ENCODE measurements at places on chromosomes 1 and 21.

DNA sequence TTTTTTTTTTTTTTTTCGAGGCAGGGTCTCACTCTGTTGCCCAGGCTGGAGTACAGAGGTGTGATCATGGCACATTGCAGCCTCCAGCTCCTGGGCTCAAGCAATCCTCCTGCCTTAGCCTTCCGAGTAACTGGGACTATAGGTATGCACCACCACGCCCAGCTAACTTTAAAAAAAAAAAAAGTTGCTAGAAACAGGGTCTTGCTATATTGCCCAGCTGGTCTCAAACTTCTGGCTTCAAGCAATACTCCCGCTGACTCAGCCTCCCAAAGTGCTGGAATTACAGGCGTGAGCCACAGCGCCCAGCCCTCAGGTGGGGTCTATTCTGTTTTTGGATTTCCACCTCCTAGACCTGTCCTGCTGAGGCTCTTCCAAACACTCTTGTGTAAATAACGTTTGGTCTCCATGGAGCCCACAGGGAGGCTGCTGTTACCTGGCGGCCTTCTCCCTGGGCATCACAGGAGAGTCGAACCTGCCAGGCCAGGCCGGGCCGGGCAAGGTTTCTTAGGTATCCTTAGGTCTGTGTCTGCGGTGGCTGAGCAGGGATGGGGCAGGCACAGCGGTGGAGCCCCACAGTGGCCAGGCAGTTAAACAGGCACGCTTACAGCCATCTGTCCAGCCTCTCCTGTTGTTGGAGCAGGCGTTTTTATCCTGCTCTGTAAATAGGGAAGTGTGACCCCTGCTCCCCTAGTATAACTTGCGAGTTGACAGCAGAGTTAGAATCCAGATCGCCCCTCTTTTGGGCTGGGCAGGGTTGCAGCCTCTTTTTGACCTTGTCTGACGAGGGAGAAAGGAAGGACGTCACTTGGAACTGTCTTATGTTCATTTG lies 18.8 kb downstream of the PLEKHM2 start:
- DNase-seq: no peak

GRCh38 chr1:86951430-86951829 lies 37.0 kb downstream of the HS2ST1 start:
- no peak for DNase-seq

- DNase-seq: no peak
Observed at GRCh38 chr21:31671146-31671716, 11.7 kb downstream of the SOD1 start.

DNA sequence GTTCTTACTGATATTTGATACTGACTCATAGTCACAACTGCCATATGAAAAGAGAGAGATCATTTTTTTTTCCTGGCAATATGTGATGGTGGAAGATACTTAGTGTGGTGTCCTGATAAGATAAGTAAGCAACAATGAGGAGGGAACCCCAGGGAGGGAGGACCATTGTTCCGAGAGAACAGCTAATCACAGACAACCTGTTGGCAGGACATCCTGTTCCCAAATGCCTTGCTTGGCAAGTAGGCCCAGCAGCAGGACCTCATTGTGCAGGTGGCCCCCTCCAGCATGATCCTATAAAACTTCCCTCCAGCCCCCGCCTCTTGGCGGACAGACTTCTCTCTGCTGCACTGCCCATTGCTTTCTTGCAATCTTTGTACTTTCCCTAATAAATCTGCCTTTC lies 329.4 kb upstream of the CHRM3 start:
- no peak for DNase-seq

GRCh38 chr1:19015476-19015875 lies 59.0 kb upstream of the IFFO2 start:
- DNase-seq: no peak

DNA sequence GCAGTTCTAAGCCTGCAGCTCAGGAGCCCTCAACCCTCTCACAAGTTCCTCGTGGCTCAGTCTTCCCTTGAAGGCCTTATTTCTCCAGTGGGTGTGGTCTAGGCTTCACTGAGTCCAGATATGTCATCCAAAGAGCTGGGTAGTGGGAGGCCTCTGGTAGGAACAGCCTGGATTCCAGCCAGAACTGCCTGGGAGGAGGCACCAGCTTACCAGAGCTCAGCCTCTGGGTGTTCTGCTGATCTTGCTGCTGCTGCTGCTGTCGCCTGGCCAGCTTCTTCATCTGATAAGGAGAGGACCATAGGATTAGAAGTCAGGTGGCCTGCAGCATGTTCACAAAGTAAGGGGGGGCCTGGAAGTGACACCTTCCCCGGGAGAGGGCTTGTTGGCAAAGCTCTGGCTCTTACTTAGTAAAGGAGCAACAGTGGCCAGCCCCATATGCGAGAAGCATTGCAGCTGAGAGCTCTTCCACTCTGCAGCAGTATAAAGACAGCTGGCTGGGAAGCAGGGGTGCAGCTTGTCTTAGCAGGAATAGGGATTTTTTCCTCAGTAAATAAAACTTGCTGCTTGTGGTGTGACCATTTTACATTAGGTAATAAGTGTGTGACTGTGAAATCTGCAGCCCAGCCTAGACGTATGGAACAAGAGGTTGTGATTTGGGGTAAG lies 148.5 kb downstream of the LMX1A start:
- no peak for DNase-seq

GRCh38 chr1:229252228-229252984 lies 18.5 kb upstream of the RAB4A start:
- DNase-seq: no peak

- peak; percentile 21 for DNase-seq
Observed at GRCh38 chr1:84298684-84299535, 2.6 kb upstream of the SAMD13 start.

GRCh38 chr1:40599926-40600325 lies 65.6 kb downstream of the RIMS3 start:
- no peak for DNase-seq

DNA sequence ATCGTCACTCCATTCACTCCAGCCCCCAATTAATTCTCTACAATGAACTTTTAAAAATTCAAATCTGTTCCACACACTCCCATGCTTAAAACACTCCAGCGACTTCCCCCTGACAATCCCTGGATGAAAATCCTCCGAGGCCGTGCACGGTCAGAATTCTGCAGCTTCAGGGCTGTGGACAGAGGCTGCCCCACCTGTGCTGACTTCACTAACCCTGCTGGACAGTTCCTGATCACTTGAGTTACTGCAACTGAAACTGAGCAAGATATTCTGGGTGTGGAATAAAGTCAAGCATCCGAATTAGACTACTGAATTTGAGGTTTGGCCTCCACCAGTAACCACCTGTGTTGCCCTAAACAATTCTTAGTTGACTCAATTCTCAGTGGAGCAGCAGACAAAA lies 1.0 kb upstream of the JAK1 start:
- DNase-seq: no peak

DNA sequence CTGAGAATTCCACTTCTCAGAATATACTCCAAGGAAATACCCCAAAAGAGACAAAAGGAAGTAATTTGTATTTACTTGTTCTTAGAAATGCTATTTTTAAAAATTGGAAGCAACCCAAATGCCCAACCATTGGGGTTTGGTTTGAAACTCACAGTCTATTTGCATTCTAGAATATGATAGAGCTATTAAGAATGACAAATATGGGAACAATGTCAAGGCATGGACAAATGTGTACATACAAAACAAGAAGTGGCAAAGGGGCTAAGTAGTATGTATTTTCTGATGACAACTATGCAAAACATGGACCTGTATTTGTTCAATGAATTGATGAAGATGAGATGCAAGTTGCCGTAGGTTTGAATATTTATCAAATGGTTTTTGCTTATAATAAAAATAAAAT lies 32.8 kb downstream of the KCNA2 start:
- DNase-seq: no peak

DNA sequence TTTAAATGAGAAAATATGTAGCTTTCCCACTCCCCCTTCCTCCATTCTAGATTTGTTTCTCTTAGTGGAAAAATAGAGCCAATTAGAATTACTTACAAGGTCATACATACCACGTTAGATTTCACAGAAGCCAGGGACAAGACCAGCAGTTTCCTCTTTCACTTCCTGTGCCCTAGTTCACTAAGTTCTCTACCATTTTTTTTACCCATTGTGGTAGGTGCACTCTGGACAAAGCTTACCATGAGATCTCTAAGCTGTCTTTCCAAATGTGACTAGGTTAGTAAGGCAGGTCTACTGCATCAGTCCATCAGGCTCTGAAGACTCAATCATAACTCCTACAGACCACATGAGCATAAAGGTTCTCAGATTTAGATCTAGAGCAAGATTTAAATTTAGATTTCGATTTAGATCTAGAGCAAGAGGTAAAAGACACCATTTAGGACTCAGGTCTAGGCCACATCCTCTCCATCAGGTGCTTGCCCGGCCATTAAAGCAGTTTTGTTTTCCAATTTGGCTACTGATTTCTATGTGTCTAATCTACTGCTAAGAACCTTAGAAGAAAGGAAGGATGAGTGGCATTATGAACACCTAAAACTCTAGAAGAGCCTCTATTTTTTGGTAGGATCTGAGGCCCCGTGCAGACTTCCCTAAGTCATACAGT lies 235.3 kb downstream of the FAF1 start:
- DNase-seq: no peak

- DNase-seq: no peak
Observed at GRCh38 chr1:167790117-167790516, 68.3 kb downstream of the MPZL1 start.

- DNase-seq: no peak
Observed at GRCh38 chr1:208110296-208110695, 133.9 kb downstream of the PLXNA2 start.

DNA sequence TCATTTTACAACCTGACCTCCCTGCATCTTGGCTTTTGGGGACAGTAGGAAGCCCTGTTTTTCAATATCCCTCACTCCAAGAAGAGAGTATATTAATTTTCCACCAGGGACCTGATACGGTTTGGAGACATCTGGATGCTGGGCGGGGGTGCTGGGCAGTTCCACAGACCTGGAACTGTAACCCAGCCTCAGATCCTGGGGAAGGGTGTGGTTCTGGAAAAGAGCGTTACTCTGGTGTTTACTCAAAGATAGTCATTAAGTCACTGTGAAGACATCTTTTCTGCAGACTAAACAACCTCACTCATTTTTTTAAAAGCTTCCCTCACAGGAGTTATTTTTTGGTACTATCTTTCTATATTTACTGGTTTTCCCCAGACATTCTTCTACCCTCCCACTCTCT lies 189.8 kb downstream of the CLIC6 start:
- DNase-seq: no peak

DNA sequence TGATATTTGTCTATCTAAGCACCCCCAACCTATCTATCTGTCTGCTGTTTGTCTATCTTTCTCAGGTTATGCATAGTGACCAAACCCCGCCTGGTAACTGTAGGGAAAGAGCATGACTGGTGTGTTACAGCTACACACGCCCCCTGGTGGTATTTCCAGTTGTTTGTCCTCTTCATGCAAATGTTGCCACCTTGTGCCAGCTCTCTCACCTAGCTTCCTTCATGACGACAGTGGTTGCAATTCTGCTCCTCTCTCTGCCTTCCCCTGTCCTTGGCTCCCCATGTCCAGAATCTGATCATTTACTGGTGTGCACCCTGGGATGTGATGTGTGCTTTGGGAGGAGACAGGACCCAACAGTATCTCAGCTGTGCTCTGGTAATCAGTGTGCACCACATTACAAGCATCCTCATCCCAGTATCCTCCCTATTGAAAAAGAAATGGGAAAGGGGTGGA lies 8.1 kb upstream of the INKA2 start:
- DNase-seq: peak; percentile 50

- DNase-seq: no peak
Observed at GRCh38 chr1:7026169-7026568, 240.9 kb downstream of the CAMTA1 start.

GRCh38 chr1:109977657-109978378 lies 6.7 kb upstream of the AHCYL1 start:
- DNase-seq: no peak

- no peak for DNase-seq
Observed at GRCh38 chr1:97913506-97914139, 7.2 kb downstream of the DPYD start.

DNA sequence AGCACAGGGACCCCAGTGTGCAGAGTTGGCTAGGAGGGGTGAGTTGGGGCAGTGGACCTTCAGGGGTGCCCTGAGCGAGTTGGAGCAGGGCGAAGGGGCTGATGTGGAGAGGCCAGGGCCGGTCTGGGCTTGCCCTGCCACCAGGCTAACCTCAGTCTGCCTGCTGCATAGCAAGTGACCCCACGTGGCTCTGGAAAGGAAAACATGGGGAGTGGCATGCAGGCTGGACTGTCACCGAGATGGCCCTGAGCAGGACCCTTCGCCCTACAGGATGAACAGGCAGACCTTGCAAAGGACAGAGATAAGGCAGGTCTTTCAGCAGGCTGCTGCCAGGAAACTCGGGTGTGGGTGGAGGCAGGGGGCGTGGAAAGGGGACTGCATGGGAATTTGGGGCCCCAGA lies 51.5 kb downstream of the FOXO6 start:
- DNase-seq: peak; percentile 55

GRCh38 chr1:215710036-215710898 lies 143.2 kb downstream of the KCTD3 start:
- peak; percentile 81 for DNase-seq

GRCh38 chr1:23395849-23396248 lies 26.2 kb upstream of the ZNF436 start:
- no peak for DNase-seq

GRCh38 chr1:243244432-243244841 lies 10.6 kb downstream of the CEP170 start:
- no peak for DNase-seq

GRCh38 chr1:117001254-117001927 lies at the start of gene CD101:
TSS of gene CD101 (plus strand) at chr1:117001760. CDS start at chr1:117001818, 58 bp downstream.
- DNase-seq: no peak

- DNase-seq: no peak
Observed at GRCh38 chr1:32249831-32250525, 1.1 kb upstream of the LCK start.

- DNase-seq: no peak
Observed at GRCh38 chr1:68136187-68136586, 85.8 kb upstream of the DIRAS3 start.

GRCh38 chr1:156458181-156458503 lies 42.4 kb downstream of the MEF2D start:
- no peak for DNase-seq

DNA sequence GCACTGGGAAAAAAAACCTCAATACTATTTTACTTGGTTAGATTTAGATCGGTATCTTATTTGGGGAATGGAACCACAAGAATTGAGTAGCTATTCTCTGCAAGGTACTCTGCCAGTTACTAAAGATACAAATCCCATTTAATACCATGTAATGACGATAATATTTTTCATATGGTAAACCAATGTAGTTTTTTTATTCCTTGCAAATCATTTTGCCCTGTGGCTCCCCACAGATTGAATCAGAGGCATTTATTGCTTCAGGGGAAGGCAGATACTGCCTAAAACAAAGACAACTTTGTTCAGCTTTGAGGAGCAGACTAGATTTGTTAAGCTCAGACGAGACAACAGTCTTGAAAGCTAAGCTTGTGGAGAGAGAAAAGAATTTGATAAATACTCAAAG lies 226.7 kb upstream of the RUNX1 start:
- no peak for DNase-seq

- no peak for DNase-seq
Observed at GRCh38 chr1:102851616-102852015, 256.7 kb downstream of the COL11A1 start.

GRCh38 chr1:116287341-116288200 lies 85.5 kb upstream of the ATP1A1 start:
- peak; percentile 18 for DNase-seq

- DNase-seq: no peak
Observed at GRCh38 chr21:18164933-18165332, 79.7 kb upstream of the CHODL start.

- DNase-seq: no peak
Observed at GRCh38 chr1:151847867-151848596, 5.5 kb downstream of the THEM5 start.

- no peak for DNase-seq
Observed at GRCh38 chr1:183551924-183552323, 38.3 kb downstream of the NCF2 start.
